Stimulated activated CD4-positive, alpha-beta T cell treated with anti-CD3 and anti-CD28 coated beads, Interleukin-4, amount 100 ng/mL, for 48 hours (primary cell): ENCODE measurements at places on chromosomes 6 and 20.

DNA sequence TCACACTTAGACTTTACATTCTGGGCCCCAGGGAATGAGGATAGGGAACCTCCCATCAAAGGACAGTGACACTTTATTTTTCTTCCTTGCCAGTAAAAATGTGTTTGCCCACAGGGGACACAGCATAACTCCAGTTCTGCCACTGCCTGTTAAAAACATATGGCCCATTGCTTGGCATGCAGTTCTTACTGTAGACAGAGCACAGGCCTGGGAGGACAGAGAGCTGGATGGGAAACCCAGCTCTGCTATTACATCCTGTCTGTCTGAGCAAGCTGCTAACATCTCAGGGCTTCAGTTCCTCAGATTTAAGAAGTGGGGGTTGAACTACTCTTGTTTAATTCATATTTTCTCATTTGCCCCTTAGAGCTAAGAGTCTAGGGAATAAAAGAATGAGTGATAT is 120.2 kb downstream of the AKAP7 start:
- DNase-seq: no peak

DNA sequence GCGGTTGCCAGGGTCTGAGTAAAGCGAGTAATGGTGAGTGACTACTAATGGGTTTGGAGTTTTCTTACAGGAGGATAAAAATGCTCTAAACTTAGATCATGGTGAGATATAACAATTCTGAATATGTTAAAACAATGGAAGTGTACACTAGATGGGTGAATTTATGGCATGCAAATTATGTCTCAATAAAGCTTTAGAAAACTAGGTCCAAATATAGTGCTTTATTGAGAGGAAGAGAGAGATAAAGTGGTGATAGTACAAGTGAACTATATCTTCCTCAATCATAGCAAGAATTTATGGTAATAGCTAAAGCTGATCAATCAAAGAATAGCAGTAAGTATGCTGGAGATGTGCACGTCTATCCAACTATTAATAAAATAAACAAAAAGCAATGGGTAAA is 23.9 kb downstream of the SRPK1 start:
- no peak for DNase-seq

DNA sequence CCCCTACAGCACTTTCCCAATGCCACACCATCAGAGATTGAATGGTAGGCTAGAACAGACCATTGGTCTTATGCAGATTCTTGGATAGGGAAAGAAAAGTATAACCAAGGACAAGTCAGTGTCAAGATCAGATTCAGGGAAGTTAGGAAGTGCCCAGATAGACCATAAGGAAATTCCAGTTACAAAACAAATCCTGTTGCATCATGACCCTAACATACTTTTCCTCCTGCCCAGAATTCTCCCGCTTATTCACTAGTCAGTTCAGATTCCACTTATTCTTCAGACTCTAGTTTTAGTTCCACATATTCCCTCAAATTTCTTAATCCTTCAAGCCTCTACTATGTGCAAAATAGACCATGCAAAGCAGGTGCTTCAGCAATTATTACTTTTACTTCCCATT is 20.7 kb downstream of the METTL24 start:
- DNase-seq: no peak

DNA sequence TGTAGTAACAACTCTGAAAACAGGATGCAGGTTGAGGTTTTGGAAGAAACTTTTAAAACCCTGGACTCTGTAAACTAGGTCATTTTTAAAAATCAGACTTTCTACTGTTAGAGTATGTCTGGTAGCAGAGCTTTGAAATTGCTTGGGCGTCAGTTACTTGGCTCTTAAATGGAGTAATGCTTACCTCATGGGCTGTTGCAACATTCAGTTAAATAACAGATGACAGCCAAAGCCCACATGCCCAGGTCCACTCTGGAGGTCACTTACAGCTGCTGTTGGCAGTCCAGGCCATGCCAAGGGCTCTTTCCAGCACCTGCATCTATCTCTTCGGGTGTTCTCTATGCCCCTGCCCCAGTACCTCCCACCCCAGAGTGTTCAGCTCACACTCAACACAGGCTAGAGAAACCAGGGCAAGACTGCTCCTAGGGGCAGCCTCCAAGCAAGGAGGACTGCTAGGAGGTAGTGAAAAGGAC is 96.4 kb downstream of the BANF2 start:
- no peak for DNase-seq

GRCh38 chr6:159390381-159390780 is 221.2 kb downstream of the FNDC1 start:
- no peak for DNase-seq

DNA sequence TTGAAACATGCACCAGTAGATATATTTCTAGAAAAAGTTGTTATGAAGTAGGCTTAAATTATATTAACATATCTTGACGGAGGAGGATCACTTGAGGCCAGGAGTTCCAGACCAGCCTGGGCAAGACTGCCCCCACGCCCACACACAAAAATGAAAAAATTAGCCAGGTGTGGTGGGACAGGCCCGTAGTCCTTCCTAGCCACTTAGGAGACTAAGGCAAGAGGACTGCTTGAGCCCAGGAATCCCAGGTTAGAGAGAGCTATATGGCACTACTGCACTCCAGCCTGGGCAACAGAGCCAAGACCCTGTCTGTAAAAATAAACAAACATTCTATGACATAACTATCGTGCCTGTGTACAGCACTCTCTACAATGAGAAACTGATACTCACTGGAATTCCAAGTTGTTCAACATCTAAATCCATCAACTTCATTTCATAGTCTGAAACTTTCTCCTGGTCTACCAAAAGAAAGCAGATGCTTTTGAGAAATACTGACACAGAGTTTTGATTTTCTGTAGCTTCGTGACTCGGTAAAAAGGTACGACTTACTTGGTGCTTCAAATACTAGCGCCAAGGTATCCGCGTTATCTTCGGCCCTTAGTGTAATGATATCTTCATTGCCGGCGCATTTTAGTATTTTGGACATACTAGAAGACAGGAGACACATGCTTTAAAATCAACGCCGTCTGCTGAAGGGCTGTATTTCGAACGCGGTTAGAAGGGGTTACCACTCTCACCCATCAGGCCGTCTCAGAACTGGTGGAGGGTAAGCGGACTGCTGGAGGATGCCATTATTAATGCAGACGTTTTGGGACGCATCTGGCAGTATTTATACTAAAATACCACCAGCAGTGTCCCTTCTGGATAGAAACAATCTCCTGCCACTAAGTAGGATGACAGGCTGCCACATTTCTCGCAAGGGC is 1.3 kb downstream of the PCNA start:
- no peak for DNase-seq
